Right renal pelvis (tissue), 4 donors: ENCODE measurements at places on chromosomes 12 and 14.

GRCh38 chr12:20366776-20367409, 1.4 kb upstream of the PDE3A start:
- DNase-seq: no peak

DNA sequence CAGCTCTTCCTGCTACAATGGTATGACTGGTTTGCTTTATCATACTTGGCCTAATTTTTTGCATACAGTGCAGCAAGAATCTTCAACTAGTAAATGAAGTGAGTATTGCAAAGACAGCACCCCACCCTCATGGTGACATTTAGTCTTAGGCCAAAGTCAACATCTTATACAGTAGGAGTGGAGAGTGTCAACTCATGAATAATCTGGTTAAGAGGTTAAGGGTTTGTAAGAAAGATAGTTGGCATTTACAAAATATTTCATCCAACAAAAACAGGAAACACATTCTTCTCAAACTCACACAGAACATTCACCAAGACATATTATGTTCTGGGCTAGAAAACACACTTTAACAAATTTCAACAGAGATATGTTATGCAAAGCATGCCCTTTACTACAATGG, 2.2 kb upstream of the OAS1 start:
- DNase-seq: no peak

DNA sequence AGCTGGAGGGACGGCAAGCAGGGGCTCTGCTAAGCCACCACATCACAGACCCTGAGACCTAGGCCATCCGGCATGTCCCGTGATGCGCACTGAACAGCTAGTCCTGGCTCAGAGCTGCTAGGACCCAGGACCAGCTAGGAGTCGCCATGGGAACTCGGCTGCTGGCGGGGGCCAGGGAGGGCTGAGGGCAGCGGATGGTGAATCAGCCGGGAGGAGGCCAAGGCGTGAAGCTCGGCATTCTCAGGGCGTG, 5.1 kb downstream of the AHNAK2 start:
- DNase-seq: no peak

DNA sequence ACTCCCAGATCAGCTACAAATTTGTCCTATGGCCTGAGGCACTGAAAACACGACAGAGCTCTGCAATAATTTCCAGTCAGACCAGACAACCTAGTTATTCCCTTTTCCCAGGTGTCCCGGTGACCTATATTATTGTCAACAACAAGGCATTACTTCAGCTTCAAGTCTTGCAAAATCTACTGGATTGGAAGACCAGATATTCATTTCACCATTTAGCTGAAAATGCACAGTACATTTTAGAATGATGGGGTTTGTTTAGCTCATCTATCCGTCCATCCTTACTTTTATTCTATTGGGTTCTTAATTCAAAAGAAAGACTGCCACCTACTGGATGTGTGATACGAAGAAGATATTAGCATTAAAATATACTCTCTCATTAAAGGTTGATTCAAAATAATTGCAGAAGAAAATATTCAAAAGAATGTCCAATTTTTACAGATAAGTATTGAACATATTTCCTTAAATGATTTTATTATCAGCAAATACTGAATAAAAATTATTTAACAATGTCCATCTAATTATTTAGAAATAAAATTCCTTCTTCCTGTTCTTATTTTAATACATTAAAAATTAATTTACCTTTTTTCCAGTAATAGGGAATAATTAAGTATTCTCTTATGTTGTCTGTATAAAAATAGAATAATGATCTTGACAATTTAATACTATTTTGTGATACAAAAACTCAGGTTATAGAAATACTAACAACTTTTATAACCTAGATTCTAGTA, 244.9 kb upstream of the LRIG3 start:
- DNase-seq: no peak

GRCh38 chr12:125971981-125972380, 906.7 kb downstream of the AACS start:
- DNase-seq: no peak
